ENCODE measurements at places on chromosomes 4 and X.
A peak's percentile ranks its signal among the peaks of the same experiment; 100 is the strongest.

DNA sequence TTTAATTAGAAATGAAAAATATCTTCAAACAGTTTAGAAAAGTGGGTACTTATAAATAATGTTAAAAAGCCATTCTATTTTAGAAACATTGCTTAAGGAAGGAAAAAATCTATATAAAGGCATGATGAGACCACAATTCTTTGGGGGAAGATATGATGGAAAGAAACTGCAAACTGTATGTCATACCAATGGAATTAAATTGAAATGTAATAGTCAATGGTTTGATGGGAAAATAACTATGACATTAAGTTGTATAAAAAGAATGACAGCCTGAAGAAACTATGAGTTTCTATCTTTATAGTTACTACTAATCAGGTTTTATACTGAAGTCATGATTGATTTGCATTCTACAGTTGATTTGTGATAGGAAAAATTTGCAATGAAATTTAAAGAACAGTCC is 40.3 kb upstream of the CAMK2D start:
- DNase-seq, result no peak

DNA sequence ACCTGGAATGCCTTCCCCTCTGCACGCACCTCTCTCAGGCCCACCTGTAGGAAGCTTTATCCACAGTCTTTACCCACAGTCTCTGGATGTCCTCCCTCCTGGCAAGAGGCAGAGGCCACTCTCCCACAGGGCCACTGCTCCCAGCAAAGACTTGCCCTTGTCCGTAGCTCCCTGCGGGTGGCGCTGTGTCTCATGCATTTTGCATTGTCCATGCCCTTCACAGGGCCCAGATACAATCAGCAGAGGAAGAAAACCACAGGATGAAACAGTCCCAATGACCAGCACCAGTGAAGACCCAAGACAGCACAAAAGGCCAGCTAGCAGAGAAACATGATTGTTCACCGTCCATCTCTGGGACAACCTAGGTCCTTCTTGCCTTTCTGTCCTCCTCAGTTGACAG is 2.1 kb upstream of the NSG1 start:
- peak; percentile 12 for DNase-seq

GRCh38 chrX:22057667-22058066 is 25.5 kb downstream of the PHEX start:
- DNase-seq, result no peak

DNA sequence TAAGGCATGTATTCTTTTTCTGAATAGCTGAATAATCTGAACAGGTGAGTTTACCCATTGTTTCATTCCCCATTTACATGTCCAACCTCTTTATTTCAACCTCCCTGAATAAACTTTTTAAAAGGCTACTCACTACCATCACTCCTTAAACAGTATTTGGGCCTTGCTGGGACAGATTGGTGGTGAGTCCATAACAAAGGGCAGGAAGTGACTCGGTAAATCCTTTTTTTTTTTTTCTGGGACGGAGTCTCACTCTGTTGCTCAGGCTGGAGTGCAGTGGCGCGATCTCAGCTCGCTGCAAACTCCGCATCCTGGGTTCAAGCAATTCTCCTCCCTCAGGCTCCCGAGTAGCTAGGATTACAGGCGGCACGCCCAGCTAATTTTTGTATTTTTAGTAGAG is 23.4 kb upstream of the SEC24B start:
- DNase-seq, result no peak

- no peak for DNase-seq
These were observed 41.5 kb upstream of the PTCHD1 start for GRCh38 chrX:23292988-23293651.

- DNase-seq, result no peak
These were observed 202.4 kb upstream of the ZIC3 start for GRCh38 chrX:137363559-137363958.

DNA sequence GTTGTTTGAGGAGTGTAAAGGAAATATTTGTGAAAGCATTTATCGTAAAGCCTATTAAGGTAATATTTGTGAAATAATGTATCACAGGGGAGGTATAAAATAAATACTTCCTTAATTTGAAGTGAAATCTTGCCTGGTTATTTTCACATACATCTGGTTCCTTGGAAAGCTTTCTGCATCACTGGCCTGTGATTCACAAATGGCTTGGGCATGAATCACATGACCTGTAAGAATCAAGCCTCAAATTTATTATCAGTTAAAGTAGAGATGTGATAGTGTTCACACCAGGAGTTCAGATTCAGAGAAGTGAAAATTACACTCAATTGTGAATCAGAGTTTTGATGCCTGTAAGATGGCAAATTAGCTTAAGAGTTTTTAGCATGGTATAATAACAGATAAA is 1911.4 kb downstream of the STIM2 start:
- no peak for DNase-seq

- DNase-seq, result peak; percentile 82
These were observed at the start of gene REST for GRCh38 chr4:56907489-56908205. TSS of gene REST (plus strand) at chr4:56907900. CDS start at chr4:56910639, 2,739 bp downstream.

- no peak for DNase-seq
These were observed 528.7 kb downstream of the TMA16 start for GRCh38 chr4:164023214-164023613.

DNA sequence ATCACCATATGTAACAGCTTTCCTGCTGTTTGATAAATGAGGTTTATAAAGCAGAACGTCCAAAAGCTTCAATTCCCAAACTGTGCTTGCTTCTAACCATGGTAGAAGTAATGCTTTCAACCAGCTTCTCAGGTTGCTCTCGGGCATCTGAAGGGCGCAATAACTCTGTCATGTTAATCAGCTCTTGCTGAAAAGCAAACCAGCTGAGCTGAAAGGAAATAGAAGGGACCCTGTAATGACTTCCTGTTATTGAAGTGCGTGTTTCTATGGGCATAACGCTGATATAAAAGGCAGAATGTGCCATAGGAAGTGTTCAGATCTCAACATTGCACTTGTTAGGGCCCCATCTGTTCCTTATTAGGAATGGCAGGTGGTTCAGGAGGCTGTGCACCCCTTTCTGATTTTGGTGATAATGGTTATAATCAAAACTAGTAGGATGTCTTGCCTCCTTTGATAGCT is 21.2 kb downstream of the HERC3 start:
- DNase-seq, result peak; percentile 88

DNA sequence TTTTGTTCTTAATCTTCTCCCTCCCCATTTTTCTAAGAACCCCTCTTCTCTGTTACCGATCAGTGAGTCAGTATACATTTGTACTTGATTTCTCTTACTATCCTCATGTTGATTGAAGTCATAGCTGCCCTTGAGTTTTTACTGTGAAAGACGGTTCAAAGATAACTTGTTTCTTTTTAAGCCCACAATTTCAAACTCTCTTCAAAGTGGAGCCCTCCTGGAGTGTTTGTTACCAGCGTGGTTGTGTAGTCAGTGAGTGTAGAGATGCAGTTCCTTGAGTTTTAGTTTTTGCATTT is 7.9 kb downstream of the PPP1R3F start:
- no peak for DNase-seq

DNA sequence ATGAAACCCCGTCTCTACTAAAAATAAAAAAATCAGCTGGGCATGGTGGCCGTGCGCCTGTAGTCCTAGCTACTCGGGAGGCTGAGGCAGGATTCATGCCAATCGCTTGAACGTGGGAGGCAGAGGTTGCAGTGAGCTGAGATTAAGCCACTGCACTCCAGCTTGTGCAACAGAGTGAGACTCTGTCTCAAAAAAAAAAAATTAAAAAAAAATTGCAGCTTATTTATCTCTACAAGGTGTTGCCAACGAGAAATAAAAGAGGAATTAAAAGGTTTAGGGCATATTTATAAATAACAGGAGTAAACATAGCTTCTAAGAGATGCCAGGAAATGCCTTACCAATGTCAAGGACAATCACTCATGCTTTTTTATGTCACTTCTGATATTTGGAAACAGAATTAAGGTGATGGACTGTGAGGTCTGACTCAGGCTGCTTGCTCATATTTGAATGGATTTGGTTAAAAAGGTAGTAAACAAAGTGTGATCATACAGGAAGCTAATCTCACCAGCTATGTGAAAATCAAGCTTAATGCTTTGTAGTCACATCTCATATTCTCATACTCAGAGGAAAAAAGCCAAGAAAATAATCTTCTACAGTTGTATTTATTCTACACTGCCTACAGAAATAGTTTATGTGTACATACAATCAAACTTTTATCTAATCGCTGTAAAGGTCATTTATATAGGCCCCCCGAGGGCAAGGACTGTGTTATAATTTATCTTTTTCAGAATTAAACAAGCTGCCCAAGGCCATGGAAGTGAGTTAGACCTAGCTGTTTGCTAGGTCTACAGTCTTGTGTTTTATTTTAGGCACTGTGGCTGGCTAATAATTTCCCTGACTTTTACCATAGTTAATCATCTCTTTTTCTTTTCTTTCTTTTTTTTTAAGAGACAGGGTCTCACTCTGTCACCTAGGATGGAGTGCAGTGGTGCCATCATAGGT is 61.1 kb upstream of the RBMX start:
- DNase-seq, result peak; percentile 9

DNA sequence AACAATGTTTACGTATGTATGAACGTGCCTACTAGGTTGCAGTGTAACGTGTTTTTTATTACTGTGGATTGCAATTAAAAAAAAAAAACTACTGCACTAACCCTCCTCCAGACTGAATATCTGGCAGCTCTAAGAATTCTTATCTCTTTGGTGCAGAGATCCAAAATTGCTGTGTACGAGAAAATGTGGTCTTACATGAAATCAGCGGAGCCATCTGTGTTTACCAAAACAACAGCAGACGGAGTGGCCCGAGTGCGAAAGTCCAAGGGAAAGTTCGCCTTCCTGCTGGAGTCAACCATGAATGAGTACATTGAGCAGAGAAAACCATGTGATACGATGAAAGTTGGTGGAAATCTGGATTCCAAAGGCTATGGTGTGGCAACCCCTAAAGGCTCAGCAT is 268.1 kb downstream of the THOC2 start:
- no peak for DNase-seq

GRCh38 chr4:4578981-4579380 is 37.1 kb upstream of the STX18 start:
- DNase-seq, result no peak

GRCh38 chr4:123352240-123352945 is 44.2 kb upstream of the SPRY1 start:
- DNase-seq, result peak; percentile 51

- DNase-seq, result no peak
These were observed 40.8 kb downstream of the HCCS start for GRCh38 chrX:11151799-11152559.
